CD4-positive, alpha-beta T cell treated with Interleukin-4 for 4 hours (primary cell): ENCODE measurements at places on chromosomes 5 and 9.

- DNase-seq = no peak
Observed at GRCh38 chr5:68681929-68682328, 411.9 kb upstream of the SLC30A5 start.

- DNase-seq = no peak
Observed at GRCh38 chr9:1053986-1054425, 3.8 kb downstream of the DMRT2 start.

- no peak for DNase-seq
Observed at GRCh38 chr9:24218656-24219055, 327.0 kb downstream of the IZUMO3 start.

DNA sequence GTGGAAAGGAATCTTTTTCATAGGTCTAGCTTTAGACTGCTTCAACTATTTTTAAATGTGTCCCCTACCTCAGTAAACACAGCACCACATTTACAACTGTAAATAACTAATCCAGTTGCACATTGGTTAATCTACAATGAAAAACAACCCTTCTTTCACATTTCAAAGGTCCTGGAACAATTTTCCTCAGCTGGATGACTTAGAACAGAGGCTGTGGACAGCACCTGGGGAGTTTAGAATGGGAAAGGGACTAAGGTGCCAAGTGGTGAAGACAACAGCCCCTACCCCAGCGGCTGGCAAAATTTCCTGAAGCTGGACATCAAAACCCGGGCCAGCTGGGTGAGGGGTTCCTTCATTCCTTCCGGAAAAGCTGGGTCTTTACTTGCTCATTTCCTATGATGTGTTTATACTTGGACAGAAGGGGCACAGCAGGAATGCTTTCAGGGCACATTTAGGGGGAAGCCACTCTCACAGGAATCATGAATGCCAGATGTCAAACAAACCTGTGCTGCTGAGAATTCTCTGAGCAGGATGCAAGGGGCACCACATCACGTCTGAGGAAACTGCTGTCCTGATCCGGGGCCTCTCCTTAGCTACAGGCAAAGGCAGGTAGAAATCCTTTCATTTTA is 158.3 kb downstream of the NR2F1-AS1 start:
- no peak for DNase-seq

DNA sequence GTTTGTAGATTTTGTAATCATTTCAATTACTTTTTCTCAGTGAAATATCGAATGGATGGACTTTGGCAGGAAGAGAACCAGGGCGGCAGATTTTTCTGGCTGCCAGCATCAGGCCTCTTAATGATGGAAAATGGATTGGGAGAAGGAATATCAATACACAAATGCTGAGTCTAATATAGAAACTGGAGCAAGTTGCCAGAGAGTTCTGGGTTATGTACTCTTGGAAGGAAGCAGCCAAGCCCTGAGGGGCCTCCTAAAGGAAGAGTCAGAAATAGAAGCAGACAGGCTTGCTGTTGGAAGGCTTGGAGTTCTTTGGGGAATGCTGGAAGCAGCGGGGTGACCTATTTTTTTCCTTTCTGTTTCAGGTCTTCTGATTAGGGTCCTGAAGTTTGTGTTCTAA is 428.6 kb downstream of the DMAC1 start:
- no peak for DNase-seq

- no peak for DNase-seq
Observed at GRCh38 chr5:18433336-18433735, 799.1 kb downstream of the TAF11L14 start.

- no peak for DNase-seq
Observed at GRCh38 chr5:174724484-174725260, at the start of gene MSX2. TSS of gene MSX2 (plus strand) at chr5:174724582. CDS start at chr5:174724660, 78 bp downstream.

DNA sequence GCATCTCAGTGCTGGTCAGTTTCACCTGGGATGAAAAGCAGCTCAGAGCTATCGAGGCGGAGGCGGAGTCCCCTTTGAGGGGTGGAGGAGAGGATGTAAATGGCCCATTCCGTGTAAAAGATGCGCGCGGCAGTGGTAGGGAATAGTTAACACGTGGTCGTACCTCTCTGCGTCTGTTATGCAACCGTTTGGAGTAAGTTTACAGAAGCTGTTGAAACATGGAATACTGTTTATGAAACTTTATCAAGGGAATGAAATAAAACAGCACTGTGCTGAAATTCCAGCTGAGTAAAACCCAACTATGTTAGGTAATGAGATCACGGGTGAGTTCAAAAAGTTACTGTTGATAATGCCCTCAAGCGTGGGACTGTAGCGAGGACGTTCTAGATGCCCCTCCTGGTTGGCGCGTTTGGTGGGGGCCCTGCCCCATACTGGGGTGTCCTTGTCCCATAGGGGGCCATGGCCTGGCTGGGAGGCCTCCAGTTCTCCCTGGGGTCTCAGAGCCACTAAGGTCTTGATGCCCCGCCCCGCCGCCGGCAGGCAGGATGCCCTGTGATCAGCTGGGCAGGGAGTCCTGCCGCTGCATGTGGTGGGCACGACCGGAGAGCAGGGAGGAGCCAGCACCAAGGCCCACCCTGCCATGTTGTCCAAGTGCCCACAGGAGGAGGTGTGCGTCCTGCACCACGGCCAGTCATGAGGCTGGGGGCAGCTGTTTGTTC is 90.9 kb downstream of the COL5A1 start:
- no peak for DNase-seq

DNA sequence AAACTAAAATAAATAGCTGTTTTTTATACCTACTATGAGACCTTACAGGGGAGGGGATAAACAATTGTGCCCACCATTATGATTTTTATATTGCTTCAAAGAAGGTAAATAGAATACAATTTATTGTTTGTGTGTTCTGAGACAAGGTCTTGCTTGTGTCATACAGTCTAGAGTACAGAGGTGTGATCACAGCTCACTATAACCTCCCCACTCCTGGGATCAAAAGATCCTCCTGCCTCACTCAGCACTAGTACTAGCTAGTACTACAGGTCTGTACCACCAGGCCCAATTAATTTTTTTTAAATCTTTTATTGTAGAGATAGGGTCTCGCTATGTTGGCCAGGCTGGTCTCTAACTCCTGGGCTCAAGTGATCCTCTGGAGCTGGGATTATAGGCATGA is 11.3 kb downstream of the TLE1 start:
- DNase-seq = no peak

GRCh38 chr5:133445744-133446143 is 166.6 kb downstream of the FSTL4 start:
- no peak for DNase-seq

GRCh38 chr9:16417161-16417560 is 453.3 kb downstream of the BNC2 start:
- no peak for DNase-seq
